ENCODE measurements at places on chromosomes 11 and 22. TPM values are rescaled to one million over a fixed set of nuclear protein-coding genes. Genes with fewer than 3 reads are reported as not detected.

GRCh38 chr11:34816698-34817213, 99.4 kb downstream of the APIP start:
- DNase-seq: no peak

- DNase-seq: no peak
These were observed 27.0 kb upstream of the POGLUT3 start for GRCh38 chr11:108525161-108525560.

The CCDC15 gene
- 11.4 TPM for total RNA-seq

DNA sequence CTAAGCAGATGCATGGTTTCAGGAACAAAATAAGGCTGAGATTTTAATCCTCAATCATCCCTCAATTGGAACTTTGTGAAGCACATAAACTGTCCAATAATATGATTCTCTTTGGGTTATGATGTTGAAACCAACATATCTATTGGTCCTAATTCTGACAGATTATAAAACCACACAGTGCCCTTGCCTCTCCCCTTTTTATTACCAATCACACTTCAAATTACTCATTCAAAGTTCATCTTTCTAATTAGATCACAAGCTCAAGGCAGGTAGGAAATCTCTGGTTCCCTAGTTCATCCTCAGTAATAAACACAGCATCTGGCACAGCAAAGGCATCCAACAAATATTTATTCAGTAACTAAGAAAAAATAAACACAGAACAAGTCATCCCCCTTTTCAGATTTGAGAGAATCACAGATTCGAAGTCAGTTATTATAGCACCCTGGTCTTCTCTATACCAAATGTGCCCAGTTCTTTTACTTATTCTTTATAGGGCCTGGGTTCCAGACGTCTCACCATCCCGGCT, 611.6 kb downstream of the INSC start:
- DNase-seq: no peak

- no peak for DNase-seq
These were observed 238.7 kb downstream of the FAM181B start for GRCh38 chr11:82494988-82495432.

The CD44 gene
- 316 TPM for total RNA-seq

GRCh38 chr11:132994966-132995365, 537.3 kb downstream of the OPCML start:
- no peak for DNase-seq

The RELA gene
- 33.3 TPM for total RNA-seq

- DNase-seq: no peak
These were observed 73.0 kb upstream of the SHISAL1 start for GRCh38 chr22:44385781-44386180.

GRCh38 chr11:79973721-79974617, 533.1 kb upstream of the TENM4 start:
- DNase-seq: peak; percentile 7

- peak; percentile 96 for DNase-seq
These were observed 61.0 kb upstream of the PLET1 start for GRCh38 chr11:112321501-112322172.

GRCh38 chr22:44891791-44892190, 118.0 kb downstream of the PHF21B start:
- DNase-seq: no peak

The RASSF10 gene
- total RNA-seq: 0.12 TPM

DNA sequence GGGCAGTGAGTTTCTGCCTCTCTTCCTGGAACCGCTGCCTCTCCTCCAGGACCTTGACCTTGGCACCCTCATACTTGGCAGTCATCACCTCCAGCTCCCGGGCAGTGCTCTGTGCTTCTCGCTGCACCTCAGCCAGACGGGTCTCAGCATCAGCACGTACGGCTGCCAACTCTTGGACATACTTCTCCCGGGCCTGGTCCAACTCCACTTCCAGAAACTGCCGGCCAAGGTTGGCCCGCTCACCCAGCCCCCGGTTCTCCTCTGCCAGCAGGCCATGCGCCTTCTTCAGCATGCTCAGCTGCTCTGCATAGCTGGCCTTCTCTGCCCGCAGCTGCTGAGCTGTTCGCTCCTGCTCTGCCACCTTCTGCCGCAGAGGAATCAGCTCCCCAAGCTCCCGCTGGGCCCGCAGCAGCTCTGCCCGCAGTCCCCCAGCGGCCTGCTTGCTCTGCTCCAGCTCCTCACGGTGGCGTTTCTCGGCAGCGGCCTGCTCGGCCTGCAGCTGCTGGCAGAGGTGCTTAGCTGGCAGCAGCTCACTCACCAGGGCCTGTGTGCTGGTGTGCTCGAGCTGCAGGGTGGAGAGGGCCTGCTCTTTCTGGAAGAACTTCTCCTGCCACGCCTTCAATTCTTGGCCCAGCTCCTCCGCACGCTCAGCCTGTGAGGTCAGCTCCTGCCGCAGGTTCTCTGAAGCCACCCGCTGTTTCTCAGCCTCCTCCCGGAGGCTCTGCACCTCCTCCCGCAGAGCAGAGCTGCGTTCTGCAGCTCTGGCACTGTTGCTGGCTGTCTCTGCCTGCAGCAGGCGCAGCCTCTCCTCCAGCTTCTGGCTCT, 14.4 kb downstream of the IL18BP start:
- DNase-seq: no peak

The WBP2NL gene
- 0.39 TPM for total RNA-seq

- DNase-seq: peak; percentile 81
These were observed 30.3 kb upstream of the WNT7B start for GRCh38 chr22:46007003-46007847.

DNA sequence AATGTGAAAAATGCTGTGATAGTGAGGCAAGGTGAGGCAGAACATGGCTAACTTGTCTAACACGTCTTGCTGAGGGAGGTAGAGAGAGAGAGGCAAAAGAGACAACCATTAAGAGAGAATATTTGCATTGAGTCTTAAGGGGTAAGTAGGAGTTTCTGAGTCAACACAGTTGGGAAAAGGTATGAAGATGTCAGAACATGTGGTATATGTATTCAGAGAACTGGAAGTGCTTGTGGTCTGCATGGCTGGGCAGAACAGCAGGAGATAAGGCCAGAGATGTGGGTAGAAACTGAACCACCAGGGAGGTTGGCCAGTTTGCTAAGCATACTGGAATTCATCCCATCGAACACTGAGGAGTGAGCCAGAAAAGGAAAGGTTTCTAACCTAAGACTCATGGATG, 25.0 kb upstream of the SLC5A1 start:
- peak; percentile 3 for DNase-seq

The RFPL3 gene
- total RNA-seq: not detected

- DNase-seq: no peak
These were observed 56.2 kb downstream of the GGTLC2 start for GRCh38 chr22:22700631-22701030.

The FOXRED2 gene
- total RNA-seq: 12.6 TPM

DNA sequence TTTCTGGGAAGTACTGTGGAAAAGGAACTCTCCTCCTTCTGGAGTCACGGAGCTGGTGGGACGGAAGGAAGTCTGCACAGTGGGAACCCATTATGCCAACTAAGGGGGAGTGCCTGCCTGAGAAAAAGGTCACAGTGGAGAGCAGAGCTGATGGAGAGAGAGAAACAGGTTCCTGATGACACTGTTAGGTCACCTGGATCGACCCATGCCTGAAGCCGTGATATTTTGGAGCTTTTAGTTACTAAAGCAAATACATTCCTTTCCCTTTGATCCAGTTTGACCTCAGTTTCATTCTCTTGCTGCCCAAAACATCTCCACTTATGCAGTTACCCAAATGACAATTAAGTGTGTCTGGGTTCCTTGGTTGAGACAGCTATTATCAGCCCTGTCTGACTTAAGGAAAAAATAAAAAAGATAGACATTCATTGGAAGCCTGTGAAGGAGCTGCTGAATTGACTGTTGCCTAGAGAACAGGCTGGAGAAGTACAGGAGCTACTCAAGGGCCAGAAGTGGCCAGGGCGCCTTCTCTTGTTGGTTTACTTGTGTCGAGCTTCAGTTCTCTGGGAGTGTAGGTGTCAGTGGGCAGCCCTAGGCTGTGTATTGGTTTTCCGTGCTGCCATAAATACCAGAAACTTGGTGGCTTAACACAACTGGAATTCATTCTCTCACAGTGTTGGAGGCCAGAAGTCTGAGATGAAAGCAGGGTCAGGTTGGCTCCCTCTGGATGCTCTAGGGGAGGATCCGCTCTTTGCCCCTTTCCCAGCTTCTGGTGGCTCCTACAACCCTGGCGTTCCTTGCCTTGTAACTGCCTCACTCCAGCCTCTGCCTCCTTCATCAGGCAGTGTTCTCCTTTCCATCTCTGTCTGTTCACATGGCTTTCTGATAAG, 13.6 kb downstream of the MRGPRD start:
- no peak for DNase-seq

The IZUMO1R gene
- total RNA-seq: not detected

The MUC5AC gene
- total RNA-seq: not detected

The OR5M11 gene
- total RNA-seq: not detected

The RTCB gene
- 74.9 TPM for total RNA-seq

- DNase-seq: no peak
These were observed 1.6 kb downstream of the LMO1 start for GRCh38 chr11:8261921-8262551.

DNA sequence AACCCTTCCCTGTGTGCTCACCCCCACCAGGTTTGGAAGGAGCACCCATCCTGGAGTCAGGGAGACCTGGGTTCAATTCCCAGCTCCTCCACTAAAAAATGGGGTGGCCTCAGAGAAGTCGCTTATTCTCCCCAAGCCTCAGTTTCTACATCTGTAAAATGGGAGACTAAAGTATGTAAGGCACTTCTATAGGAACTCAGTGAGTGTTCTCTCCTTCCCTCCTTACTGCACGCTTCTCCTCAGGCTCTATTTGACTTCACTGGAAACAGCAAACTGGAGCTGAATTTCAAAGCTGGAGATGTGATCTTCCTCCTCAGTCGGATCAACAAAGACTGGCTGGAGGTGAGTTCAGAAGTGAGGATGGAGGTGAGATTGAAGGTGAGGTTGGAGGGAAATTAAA, 11.3 kb downstream of the NCF4 start:
- DNase-seq: no peak

The CHRNA10 gene
- total RNA-seq: 0.20 TPM

DNA sequence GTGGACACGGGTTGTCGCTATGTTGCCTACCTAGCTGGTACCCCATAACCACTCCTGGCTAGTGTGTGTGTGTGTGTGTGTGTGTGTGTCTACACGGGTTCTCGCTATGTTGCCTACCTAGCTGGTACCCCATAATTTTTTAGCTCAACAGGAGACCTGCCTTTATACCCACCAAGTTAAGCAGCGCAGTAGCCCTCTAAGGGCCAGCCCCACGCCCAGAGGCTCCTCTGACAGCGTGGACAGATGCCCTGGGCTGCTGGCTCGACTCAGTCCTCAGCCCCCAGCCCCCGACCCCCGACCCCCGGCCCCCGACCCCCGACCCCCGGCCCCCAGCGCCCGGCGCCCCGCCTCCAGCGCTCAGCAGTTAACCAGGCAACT, 351 bp upstream of the AKIP1 start:
- no peak for DNase-seq

- no peak for DNase-seq
These were observed 2.6 kb upstream of the ZC3H12C start for GRCh38 chr11:110090466-110091026.

DNA sequence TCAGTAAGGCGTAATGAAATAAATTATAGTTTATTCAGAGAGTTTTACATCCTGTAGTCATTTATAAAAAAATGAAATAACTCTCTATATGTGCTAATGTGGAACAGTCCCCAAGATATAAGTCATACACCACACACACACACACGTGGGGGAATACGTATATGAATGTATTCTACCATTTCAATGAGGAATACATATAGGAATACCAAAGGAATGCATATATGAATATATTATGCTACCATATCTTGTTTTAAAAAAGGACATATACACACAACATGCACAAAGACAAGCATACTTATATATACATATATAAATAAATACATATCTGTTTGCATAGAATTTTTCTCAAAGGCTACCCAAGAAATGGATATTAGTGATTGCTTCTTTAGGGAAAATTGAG, 39.6 kb upstream of the GRIK4 start:
- DNase-seq: no peak

DNA sequence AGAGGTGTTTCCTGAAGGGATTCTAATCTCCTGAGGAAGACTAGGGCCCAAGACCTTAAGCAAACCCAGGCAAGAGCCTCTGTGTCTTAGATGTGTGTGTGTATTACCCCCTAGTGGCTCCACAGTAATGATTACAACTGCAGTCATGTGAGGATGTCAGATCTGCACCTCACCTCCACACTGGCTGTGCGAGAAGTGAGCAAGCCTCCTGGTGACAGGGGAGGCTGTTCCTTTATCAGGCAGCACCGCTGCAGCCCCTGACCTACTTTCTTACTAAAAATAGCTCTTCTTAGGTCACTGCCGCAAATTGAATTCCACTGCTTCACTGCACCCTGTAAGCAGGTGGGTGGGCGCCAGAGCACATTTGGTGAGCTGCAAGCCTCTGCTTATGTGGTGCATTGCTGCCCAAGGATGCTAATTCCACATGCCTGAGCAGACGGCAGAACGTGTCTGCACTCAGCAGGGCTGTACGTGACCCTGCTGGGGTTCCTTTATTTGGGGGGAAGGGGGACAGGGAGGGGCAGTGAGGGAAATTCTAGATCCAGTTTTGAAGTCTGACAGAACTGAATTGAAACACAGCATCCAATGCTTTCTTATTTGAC, 112.4 kb downstream of the KCNC1 start:
- DNase-seq: no peak

GRCh38 chr11:4459500-4459899, 10.4 kb downstream of the OR52K2 start:
- DNase-seq: no peak

The SYCE3 gene
- total RNA-seq: not detected

The CNIH2 gene
- total RNA-seq: 6.0 TPM

DNA sequence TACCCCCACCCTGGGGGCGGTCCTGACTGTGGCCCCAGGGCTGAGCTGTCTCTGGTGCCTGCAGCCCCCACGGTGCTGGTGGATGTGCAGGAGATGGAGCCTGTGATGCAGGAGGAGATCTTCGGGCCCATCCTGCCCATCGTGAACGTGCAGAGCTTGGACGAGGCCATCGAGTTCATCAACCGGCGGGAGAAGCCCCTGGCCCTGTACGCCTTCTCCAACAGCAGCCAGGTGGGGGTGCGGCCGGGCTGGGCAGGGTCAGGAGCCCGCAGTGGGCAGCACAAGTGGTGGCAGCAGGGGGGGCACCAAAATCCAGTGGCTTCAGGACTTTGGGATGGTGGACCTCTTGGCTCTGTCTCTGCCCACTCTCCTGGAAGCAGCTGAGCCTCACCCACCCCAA, 8.0 kb upstream of the NDUFS8 start:
- DNase-seq: no peak

The LMO1 gene
- total RNA-seq: not detected

- DNase-seq: peak; percentile 25
These were observed 540.0 kb downstream of the SOX6 start for GRCh38 chr11:15816260-15816871.

The LDHAL6A gene
- total RNA-seq: not detected

GRCh38 chr22:37292641-37293040, 10.3 kb downstream of the CYTH4 start:
- DNase-seq: no peak

The UBQLNL gene
- total RNA-seq: not detected

GRCh38 chr11:64753019-64753379, 6.8 kb downstream of the PYGM start:
- DNase-seq: no peak

The TMEM45B gene
- not detected for total RNA-seq

GRCh38 chr11:62324731-62325556, 12.3 kb upstream of the ASRGL1 start:
- DNase-seq: peak; percentile 27

- DNase-seq: no peak
These were observed 383.8 kb upstream of the NARS2 start for GRCh38 chr11:78958444-78958843.

- no peak for DNase-seq
These were observed 877.3 kb downstream of the BRD1 start for GRCh38 chr22:48950151-48950915.

Data from RPMI7951 (cell line).